Renal pelvis (tissue), 12 donors: ENCODE measurements at places on chromosomes 2 and 18.
A peak's percentile ranks its signal among the peaks of the same experiment; 100 is the strongest.

- no peak for DNase-seq
Measured at GRCh38 chr2:163185160-163185559, 346.6 kb upstream of the KCNH7 start.

DNA sequence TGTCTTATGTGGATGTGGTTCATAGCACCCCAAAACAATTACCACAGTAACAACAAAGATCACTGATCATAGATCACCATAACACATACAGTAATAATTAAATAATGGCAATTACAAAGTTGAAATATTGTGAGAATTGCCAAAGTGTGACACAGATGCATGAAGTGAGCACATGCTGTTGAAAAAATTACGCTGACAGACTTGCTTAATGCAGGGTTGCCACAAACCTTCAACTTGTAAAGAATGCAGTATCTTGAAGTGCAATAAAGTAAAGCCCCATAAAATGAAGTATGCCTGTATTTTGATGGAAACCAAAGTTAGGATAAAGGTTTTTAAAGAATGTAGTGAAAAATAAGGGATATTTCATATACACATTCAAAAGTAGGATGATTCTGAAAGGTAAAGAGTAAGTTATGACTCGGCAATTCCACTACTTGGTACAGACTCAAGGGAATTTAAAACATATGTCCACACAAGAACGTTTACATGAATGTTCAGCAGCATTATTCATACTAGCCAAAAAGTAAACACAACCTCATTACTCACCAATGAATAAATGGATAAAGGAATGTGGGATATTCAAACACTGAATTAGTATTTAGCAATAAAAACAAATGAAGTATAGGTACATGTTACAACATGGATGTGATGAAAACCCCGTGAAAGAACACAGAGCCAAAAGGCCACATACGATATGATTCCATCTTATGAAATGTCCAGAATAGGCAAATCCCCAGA is 61.6 kb downstream of the SCN9A start:
- DNase-seq = no peak

- DNase-seq = no peak
Measured at GRCh38 chr2:212266297-212266696, 272.3 kb downstream of the ERBB4 start.

GRCh38 chr2:121377646-121378045 is 92.6 kb upstream of the TFCP2L1 start:
- no peak for DNase-seq

- DNase-seq = no peak
Measured at GRCh38 chr18:34591920-34592444, 118.1 kb upstream of the DTNA start.

DNA sequence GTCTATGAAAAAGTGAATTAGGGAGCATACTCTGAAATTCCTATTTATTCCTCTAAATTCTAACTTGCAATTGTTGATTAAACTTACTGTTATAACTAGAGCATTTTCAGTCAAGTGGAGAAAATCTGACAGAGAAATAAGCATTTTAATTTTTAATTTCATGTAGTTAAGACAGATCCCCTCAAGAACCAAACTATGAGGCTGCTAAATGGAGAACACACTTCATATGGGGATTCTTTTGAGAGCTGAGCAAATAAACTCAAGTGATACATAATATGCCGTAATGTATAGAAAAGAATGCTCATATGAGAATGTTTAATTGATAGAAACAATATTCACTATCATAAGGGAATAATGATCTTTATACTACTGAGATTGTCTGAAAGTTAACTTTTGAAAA is 340.8 kb downstream of the ERBB4 start:
- no peak for DNase-seq

DNA sequence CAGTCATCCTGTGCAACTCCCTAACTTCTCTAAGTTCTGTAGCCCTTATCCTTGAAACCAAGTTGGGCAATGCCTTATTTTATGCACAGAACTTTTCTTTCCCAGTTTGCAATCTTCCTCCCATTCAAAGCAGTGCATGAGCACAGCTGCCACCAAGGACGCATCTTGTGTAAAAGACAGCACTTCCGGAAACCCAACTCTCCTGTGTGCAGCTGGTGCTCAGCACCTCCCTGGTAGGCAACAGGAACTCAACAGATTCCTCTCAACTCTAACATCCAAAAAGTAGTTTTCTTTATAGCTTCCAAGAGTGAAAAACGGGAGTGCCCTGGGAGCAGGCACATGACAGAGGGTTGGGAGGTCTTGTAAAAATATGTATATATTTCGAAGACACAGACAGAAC is 2.2 kb downstream of the TMEM18 start:
- no peak for DNase-seq

DNA sequence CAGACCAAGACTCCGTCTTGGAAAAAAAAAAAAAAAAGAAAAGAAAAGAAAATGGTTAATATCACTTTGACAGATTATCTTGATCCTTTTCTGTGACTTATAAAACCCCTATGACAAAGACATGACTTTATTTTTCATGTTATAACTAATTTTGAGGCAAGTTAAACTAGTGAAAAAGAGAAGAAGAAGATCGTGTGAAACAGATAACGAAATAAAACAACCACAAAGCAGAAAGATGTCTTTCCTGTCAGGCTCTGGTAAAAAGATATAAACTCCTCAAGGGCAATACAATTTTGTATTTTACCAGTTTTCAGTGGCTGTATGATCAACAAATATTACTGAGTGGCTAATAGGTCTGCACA is 13.4 kb upstream of the RBMS1 start:
- DNase-seq = no peak

GRCh38 chr18:49613141-49613640 is 51.3 kb downstream of the LIPG start:
- peak; percentile 82 for DNase-seq

DNA sequence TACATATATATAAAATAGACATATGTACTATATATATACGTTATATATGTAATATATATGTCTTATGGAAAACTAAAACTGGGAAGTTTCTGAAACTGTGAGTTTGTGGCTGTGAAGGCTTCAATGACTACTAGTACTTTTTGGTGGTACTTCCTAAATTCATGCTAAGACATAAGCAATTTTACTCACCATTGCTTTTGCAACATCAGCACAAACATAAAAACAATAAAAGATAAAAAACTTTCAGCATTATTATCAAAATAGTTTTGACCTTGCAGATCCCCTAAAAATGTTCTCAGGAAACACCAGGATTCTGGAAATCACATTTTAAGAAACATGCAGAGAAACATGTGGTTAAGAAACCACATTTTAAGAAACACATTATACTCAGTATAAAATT is 269.9 kb downstream of the PID1 start:
- DNase-seq = no peak

- no peak for DNase-seq
Measured at GRCh38 chr2:195307751-195308150, 349.3 kb upstream of the SLC39A10 start.

GRCh38 chr2:189854187-189854586 is 69.9 kb downstream of the PMS1 start:
- DNase-seq = no peak

- no peak for DNase-seq
Measured at GRCh38 chr2:216689397-216689796, 6.0 kb downstream of the IGFBP5 start.

DNA sequence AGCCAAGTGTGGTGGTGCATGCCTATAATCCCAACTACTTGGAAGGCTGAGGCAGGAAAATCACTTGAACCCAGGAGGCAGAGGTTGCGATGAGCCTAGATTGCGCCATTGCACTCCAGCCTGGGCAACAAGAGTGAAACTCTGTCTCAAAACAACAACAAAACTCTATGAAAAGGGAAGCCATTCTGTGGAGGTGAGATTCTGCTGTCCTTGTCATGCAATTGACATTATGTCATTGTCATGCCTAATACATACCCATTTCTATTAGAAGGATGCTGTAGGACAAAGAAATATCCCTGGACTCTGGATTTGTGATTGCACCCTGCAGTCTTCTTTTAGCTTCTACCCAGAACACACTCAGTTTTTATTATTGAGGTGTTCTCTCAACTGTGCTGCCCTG is 8.6 kb downstream of the RASGRP3 start:
- DNase-seq = no peak
